Activated T-helper 1 cell treated with anti-CD3 and anti-CD28 coated beads, Interleukin-12 subunit alpha, Interleukin-12 subunit beta, Interleukin-2, Interleukin-4 antibody, amounts not matched to agents 30 ng/mL and 10 ng/mL and 1 ng/mL, durations not matched to agents 14 hours and 24 hours and 36 hours (primary cell): ENCODE measurements at places on chromosomes 5 and 9.

- no peak for DNase-seq
Observed at GRCh38 chr9:27181381-27181780, 72.4 kb downstream of the TEK start.

DNA sequence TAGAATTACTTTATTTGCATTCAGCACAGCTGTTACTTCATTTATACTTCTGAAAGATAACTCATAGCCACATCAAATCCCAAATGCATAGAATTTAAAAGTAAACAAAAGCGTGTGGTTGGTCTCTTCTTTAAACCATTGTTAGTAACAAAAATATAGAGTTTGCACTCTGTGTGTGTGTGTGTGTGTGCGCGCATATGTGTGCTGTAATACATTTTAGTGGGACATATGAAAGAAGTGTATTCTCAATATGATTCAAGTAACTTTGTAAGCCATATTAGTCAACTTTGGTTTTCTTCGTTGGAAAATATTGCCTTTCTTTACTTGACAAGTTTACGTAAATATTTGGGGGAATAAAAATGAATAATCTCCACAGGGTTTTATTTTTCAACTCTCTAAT is 106.1 kb upstream of the PRRC1 start:
- DNase-seq, result no peak

DNA sequence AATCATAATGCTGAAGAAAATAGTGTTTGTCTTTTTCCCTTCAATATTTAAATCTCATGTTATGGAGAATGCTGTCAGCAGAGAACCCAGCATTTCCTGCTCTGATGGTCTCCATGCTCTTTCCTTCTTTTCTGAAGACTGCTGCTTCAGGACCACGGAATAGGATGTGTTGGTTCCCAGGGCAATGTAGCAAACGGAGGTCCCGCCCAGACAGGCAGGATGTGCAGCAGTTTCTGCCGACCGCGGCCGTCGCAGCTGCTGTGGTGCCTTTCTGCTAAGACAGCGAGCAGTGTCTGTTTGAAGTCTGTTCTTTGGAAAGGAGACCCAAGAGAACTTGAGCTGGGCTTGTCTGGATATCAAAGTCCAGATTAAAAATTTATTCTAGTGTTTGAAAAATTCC is 654.3 kb downstream of the CCDC171 start:
- no peak for DNase-seq

- DNase-seq, result no peak
Observed at GRCh38 chr5:145925353-145925752, 11.0 kb upstream of the SH3RF2 start.

DNA sequence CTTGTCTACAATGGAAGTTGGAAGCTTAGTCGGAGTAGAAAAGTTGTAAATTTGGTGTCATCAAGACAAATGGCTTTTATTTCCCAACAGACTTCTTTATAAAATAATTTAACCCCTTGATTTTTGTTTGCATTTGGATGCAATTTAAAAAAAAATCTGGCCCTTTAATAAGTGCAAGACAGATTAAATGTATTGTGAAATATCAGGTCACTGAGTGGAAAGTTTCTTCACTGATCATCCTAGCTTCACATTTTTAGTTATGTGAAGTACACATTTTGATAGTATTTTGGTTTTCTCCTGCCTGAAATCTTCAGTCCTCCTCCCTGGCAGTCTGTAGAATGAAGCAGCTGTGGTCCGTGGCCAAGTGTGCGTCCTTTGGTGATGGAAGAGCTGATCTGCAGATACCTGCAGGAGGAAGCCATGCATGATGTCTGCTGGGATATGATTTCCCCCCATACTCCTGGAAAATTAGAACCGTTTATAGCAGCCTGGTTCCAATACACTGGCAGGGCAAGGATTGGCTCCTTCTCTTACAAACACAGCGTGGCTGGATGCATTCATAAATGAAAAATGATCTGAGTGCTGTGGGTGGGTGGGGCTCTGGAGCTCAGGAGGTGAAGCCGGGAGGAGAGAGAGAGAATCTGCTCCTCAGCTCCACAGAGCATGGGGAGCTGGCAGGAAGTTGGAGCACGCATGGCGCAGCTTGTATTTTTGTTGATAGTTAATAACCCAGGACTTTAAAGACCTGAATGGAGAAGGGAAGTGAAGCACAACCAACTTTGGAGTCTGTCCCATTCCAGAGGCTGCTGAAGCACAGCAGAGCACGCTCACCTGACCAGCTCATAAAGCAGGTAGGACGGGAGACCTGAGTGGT is 238.4 kb downstream of the GOLPH3 start:
- DNase-seq, result no peak

DNA sequence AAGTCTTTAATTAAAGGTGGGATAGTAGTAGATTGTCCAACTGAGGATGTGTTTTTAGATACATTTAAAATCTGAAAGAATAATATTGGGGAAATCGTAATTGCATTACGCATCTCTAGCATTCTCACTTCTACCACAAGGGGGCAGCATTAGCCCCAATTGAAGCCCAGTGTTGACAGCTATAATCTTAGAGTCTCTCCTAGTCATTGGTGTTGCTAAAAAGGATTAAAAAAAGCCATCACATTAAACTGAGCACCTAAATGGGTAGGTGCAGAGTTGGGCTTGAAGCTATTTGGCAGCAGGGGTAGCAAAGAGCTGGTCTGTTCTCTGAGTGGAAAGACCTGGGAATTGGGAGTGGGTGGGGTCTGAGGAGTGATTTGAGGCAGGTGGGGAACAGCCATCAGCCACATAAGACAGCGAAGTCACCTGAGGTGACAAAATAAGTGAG is 177.2 kb downstream of the OSTF1 start:
- peak; percentile 4 for DNase-seq

GRCh38 chr9:9783211-9783610 is 829.6 kb downstream of the PTPRD start:
- DNase-seq, result no peak

- no peak for DNase-seq
Observed at GRCh38 chr9:77417566-77417965, 230.6 kb downstream of the GNA14 start.

GRCh38 chr5:172420235-172420939 is 33.9 kb downstream of the SH3PXD2B start:
- DNase-seq, result no peak

DNA sequence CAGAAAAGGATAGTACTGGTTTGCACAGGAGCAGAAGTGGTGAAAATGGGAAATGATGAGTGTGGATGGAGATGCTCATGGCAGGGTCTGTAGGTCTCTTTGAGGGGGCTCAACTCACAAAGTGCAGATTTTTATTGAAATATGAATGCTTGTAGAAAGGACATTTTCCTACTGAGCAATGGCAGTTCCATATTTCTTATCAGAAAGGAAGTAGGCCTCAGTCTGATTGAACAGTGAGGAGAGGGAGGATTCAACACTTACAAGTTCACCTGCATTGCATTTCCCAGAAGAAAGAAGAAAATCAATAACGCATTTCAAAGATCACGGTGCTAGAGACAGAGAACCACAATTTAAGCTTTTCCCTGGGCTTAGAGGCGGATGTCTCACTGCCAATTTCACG is 49.2 kb downstream of the ANXA2R start:
- no peak for DNase-seq

GRCh38 chr5:133839721-133840120 is 128.7 kb downstream of the C5orf15 start:
- no peak for DNase-seq

DNA sequence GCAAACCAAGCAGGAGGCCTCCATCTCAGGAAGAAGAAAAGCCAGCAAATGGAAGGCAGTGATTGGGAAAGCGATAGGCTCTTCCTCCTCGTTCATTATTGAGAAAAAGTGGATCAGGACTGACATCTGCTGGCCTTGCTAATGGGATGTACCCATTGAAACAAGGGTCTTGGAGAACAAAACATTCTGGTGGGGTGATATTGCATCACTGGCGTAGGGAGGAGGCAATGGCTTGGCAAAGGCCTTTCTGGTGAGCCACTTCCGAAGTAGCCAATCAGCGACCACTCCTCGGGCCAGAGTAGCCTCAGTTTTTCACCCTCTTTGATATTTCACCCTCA is 86.7 kb upstream of the NFIB start:
- DNase-seq, result no peak

- DNase-seq, result peak; percentile 56
Observed at GRCh38 chr9:127955294-127956015, 17.8 kb upstream of the DPM2 start.

DNA sequence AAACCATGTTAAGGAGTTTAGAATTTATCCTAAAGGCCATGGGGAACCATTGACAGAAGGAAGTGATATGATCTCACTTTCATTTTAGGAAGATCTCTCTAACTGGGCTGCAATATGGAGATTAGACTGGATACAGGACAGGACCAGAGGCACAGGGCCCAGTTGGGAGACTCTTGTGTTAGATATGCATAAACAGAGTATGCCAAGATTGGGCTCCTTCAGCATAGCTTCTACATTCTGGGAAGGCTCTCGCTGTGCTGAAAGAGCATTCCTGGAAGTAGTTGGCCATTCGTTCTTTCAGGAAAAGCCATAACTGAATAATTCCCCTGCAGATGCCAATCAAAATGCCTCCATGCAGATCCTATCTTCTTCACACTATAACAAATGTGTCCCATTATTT is 204.5 kb downstream of the CWC27 start:
- DNase-seq, result no peak

- no peak for DNase-seq
Observed at GRCh38 chr5:14421851-14422250, 159.7 kb upstream of the OTULINL start.

DNA sequence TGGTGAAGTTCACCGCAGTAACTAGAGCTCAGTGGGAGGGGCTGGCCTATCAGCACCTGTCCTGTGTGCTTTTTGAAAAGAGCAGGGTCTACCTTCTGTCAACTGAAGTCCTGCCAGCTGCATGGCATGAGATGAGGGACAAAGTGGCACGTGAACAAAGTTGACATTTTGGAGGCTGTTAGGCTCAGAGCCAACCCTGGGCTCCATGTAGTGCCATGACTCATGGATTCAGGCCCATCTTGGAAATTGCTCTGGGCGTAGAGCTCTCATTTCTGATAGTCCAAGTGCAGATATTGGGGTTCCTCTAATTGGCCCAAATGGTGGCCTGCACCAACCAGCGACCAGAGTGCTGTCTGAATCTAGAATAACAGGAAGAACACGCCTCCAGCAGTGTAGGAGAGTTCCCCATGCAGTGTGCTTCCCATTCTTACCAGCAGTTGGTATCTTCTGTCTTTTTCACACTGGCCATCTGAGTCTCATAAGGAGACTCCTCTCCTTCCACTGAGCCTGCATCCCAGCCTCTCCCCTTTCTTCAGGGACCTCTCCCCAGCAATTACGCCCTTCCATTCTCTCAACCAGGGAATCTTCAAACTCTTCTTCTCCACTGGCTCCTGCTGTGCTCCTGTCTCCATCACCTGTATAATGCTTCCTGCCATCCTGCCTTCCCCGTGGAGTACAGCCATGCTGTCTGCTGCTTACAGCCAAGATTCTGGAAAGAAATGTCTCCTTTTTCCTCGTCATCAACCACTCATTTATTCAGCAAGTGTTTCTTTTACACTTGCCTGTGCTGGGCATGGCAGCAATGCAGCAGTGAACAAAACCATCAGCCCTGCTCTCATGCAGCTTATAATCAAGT is 30.4 kb downstream of the IRF1 start:
- DNase-seq, result no peak

GRCh38 chr5:125045646-125046045 is 299.2 kb upstream of the ZNF608 start:
- DNase-seq, result no peak

- no peak for DNase-seq
Observed at GRCh38 chr5:41334221-41334620, 120.9 kb upstream of the C6 start.

- no peak for DNase-seq
Observed at GRCh38 chr5:168941901-168942300, 359.0 kb downstream of the SLIT3 start.

DNA sequence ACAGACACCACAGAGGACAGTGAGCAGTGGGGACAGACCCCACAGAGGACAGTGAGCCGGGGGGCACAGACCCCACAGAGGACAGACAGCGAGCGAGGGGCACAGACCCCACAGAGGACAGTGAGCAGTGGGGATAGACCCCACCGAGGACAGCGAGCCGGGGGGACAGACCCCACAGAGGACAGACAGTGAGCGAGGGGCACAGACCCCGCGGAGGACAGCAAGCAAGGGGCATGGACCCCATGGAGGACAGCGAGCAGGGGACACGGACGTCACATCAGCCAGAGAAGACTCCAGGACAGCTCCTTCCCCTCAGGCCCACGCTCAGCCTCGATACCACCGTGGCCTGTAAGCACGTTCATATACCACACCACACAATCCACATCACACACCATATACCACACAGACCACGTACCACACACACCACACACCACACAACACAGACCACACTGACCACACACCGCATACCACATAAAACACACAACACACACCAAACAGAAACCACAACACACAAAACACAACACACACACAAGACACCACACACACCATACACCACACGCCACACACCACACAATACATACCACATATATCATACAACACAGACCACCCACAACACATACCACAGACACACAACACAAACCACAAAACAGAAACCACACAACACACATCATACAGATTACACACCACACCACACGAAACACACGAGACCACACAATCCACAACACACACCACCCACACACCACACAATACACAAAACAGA is 5.2 kb upstream of the ZDHHC11 start:
- no peak for DNase-seq

DNA sequence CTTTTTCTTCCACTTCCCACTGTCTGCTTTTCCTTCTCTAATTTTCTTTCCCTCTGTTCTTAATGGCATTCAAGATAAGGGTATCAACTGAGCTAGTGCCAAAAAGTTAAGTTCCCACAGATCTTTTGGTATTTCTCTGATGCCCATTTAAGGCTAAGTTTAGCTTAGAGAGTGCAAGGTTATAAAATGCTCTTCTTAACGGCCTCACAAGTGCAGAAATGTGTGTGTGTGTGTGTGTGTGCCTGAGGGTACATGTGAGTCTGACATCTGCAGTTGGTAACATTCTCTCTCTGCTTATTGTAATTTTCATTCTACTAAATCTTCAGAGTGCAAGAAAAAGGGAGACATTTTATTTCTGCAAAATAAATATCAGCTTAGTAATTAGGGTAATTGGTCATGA is 24.2 kb downstream of the FBN2 start:
- DNase-seq, result no peak

DNA sequence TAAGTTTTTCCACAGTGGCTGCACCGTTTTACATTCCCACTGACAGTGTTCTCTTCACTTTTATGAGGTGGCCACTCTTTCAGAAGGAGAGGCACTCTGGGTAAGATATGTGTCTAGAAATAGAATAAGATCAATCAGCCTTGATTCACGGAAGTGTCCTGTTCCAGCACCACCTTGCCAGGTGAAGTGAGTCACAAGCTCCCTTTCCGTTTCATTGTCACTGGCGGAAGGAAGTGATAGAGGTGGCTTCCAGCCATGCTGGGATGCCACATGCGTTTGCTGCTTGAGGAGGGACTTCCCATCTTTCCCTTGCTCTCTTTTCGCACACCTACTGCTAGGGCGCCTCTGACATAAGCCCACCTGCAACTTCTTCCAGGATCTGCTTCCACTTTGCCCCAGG is 217.1 kb downstream of the PIK3R1 start:
- no peak for DNase-seq

- DNase-seq, result no peak
Observed at GRCh38 chr9:71763832-71764231, 4.5 kb downstream of the CEMIP2 start.

- DNase-seq, result no peak
Observed at GRCh38 chr5:158116965-158117364, 258.0 kb upstream of the CLINT1 start.

- no peak for DNase-seq
Observed at GRCh38 chr5:132473668-132474067, 16.9 kb downstream of the IRF1 start.

GRCh38 chr5:126640866-126641265 is 40.1 kb downstream of the PHAX start:
- DNase-seq, result no peak

GRCh38 chr9:38285236-38285635 is 107.3 kb upstream of the ALDH1B1 start:
- DNase-seq, result no peak
